ENCODE measurements at places on chromosomes 3 and 15. TPM values are rescaled to one million over a fixed set of nuclear protein-coding genes. Genes with fewer than 3 reads are reported as not detected.
A peak's percentile ranks its signal among the peaks of the same experiment; 100 is the strongest.

Gene C15orf62
- 1.9 TPM for polyA plus RNA-seq

Gene PRSS50
- polyA plus RNA-seq, result 1.4 TPM

Gene MCF2L2
- 0.37 TPM for polyA plus RNA-seq

Gene MUC20
- polyA plus RNA-seq, result 18.1 TPM

Gene SLC6A20
- polyA plus RNA-seq, result 0.12 TPM

Gene CD276
- polyA plus RNA-seq, result 157 TPM

Gene FBXW12
- polyA plus RNA-seq, result 0.33 TPM

Gene RHOA
- 506 TPM for polyA plus RNA-seq

Gene MUC4
- polyA plus RNA-seq, result 0.97 TPM

Gene EEFSEC
- 24.8 TPM for polyA plus RNA-seq

Gene REC114
- not detected for polyA plus RNA-seq

Gene TMEM41A
- 31.6 TPM for polyA plus RNA-seq

Gene XXYLT1
- polyA plus RNA-seq, result 30.3 TPM

- no peak for DNase-seq
Observed at GRCh38 chr3:171333784-171334464, 126.3 kb downstream of the TNIK start.

- no peak for DNase-seq
Observed at GRCh38 chr3:149487598-149488197, 13.2 kb downstream of the TM4SF4 start.

DNA sequence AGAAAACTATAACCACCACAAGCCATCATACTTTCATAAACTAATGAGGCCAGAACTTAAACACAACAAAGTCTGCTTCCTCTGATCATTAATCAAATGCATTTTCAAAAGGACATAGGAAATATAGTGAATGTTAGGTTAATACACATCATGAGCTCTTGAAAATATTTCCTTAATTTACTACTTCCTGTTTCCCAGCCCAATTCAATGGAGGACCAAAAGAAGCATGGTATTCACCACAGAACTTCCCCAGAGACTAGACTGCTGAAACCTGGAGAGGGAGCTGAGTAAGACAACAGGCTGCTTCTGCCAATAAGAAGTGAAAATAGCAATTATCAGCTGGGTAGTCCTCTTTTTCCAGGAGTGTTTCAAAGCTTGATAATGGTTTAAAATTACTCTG, 250.3 kb downstream of the ULK4 start:
- no peak for DNase-seq

- no peak for DNase-seq
Observed at GRCh38 chr15:66290518-66290917, 2.9 kb upstream of the DIS3L start.

- no peak for DNase-seq
Observed at GRCh38 chr3:40306336-40306735, 3.2 kb upstream of the EIF1B start.

- DNase-seq, result peak; percentile 23
Observed at GRCh38 chr3:78659386-78659987, 1108.3 kb downstream of the ROBO1 start.

DNA sequence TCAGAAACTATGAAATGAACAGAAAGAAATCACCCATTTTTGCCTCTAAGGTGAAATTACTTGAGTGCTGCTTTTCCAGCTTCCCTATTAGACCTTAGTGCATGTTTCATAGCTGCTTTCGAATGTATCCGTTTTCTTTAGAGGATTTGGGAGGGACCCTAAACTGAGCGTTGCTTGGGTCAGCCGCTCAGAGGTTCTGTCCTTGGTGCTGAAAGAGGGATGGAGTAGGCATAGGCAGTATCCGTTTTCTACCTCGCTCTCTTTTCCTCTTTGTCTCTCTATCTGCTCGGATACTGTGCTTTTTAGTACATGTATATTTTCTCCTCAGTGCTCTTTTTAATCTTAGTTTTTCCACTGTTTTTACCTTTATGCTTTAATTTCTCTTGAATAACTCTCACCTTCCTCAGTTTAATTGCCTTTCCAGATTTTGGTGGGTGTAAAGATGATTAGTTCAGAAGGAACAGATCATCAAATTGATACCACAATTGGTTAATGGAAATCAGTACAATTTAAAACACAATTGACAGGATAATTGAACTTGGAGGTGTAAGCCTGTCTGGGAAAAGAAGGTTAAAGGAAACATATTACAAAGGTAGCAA, at the start of gene DRD3:
TSS of gene DRD3 (minus strand) at position 283 of the 599 bp plus-strand sequence. CDS start 7,060 bp downstream, outside the sequence.
- peak; percentile 66 for DNase-seq

GRCh38 chr15:77375133-77375532, 44.8 kb downstream of the PEAK1 start:
- DNase-seq, result no peak

DNA sequence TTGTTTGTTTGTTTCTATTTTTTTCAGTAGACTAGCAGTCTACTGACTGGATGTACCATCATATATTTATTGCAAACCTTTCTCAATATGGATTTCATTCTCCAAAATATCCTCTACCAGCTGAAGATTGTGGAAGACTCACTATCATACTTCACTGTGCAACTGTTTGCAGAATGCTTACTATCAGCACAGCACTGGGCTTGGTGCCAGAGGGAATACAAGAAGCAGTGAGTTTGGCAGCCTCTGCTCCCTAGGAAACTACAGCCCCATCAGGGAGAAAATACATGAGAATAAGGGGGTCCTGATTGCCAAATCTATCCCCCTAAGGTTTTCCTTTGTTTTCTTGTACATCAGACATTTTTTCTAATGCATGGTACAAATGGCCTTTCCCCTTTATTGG, 27.5 kb downstream of the AQP9 start:
- DNase-seq, result no peak

DNA sequence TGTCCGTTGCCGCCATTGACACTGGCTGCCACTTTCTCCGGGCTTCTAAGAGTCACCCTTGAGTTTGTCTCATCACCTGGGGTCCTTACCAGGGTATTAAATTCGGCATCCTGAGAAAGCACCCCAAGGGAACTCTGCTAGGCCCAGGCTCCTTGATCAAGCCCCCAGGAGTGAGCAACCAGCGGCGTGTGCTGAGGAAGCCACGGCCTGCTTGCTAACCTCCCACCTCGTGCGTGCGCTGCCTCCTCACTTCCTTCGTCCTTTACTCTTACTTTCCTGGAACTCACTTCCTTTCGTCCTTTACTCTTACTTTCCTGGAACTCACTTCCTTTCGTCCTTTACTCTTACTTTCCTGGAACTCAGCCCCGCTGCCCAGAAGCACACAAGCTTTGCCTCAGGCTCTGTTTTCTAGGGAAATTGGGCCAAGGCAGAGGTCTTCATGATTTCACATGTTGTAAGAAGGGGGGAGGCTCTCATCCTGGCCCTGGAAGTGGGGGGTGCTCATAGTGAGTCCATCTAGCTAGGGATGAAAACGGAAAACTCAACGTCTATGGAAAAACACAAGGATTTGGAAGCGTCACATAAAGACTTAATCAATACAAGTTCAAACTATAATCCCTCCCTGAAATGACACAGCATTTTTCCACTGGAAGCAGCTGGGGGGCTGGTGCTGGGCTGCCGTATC, 36.7 kb upstream of the BDH1 start:
- DNase-seq, result no peak

DNA sequence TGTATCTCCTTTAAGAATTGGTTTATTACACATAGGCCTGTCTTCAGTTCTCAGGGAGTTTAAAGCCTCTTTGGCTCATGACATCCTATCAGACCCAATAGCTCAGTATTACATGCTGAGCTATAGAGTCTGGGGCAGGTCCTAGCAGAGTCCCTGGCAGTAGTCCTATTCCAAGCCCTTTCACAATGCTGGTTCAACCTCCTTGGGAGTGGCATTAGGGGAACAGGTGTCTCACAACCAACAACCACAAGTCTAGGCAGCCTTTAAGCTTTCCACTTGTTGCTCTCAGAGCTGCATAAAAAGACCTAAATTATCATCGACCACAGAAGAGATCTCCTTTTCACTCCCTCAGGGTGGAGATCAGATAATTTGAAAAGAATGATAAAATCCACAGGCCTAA, 22.8 kb upstream of the C2CD4B start:
- no peak for DNase-seq

DNA sequence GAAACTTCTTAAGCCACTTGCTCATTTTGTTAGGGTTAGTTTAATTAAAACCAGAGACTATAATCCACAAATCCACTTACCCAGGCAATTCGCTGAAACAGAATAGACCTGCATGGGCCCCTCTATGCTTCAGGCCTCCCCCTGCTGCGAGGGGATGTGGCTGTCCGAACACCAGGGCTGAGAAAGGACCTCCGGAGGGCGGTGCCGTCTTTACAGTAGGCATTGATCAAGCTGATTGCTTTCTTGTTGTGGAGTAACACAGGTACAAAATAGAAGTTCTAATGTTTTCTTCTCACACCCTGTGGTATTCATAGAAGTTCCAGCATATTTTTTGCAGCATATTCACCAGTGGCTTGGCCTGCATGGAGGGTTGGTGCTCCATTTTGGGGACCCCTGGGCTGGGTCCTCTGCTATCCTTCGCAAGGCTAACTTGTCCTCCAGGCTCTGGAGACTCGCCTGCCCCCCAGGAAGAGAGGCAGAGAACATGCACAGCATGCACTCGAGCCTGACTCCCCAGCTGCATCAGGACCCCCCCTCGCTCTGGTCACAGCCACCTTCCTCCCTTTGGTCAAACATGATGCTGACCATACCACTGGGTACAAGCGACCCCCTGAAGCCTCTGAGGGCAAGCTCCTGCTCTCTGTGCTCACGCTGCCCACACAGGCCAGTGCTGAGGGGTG, 55.3 kb downstream of the TPRA1 start:
- no peak for DNase-seq

GRCh38 chr3:32551496-32551895, 19.2 kb downstream of the DYNC1LI1 start:
- no peak for DNase-seq

- no peak for DNase-seq
Observed at GRCh38 chr15:86611417-86612040, 531.9 kb downstream of the AGBL1 start.

DNA sequence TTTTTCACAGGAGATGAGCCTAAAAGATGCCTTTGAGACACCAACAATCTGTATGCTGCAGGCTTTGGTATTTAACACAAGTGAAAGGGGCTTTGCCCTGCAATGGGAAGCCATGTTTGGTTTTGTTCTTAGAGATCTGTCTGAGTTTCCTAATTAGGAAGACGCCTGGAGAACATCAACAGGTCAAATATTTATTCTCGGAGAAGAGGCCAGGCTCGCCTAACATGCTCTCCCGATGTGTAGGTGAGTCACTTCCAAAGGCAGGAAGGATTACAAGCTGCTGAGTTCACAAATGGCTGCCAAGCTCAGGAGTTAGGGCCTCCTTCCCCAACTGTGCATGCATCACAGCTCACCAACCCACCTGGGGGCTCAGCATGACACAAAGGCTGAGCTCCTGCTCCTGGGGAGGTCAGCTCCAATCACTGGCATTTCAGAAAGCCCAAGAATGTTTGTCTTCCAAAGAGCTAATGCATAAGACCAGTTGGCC, 119.5 kb upstream of the PRICKLE2 start:
- no peak for DNase-seq

DNA sequence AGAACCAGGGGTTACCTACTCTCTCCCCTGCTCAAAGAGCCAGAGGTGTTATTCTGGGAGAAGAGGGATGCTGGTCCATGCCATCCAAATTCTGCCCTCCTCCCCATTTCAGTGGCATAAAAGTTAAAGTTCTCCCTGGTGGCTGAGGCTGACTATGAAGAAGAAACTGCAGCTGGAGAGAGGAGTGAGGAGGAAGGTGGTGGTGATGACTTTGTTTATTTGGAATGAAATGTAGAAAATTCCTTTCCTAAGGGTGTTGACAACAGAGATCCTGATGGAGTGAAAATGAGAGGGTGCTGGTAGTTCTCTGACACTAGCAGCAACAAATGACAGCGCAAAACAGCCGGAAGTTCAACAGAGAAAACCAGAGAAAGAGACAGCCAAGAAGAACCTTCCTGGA, 100.4 kb downstream of the PCCB start:
- no peak for DNase-seq

DNA sequence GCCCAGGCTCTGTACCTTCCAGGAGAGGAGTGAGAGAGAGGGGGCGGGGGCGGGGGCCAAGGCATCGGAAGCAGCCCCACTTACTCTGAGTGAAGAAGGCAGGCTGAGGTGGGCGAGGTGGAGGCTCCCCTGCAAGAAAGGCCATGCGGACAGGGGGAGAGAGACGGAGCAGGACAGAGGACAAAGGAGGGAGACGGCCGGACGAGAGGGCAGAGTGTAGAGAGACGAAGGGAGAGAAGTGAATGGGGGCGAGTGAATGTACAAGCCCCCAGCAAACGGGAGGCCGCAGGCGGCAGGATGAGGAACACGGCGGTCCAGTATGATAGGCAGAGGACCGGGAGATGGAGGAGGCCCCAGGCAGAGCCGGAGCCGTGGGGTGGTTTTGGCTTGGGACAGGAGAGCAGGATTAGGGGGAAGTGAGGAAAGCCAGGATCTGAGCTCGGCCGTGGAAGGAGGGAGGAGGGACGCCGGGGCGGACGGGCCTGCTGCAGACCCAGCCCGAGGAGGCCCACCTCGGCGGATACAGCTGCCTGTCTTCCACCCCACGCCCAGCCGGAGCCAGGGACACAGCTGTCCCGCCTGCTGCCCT, 38.8 kb downstream of the TNK2 start:
- DNase-seq, result no peak

DNA sequence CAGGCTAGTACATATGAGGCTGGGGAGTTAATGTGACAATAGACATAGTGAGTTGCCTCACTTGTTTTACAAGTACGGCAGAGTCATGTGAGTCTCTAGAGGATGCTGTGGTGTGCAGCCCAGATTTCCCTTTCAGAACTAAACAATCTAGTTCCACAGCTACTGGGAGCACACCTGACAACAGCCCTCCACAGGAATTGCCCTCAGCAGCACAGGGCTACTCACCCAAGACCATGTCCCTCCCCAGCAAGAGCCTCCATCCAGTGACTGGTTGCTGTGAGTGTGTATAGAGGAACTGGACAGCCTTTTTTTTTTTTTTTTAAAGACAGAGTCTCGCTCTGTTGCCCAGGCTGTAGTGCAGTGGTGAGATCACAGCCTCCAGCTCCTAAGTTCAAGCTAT, 40.2 kb upstream of the UBE2E2 start:
- no peak for DNase-seq

- DNase-seq, result no peak
Observed at GRCh38 chr3:8485943-8486342, 15.7 kb upstream of the LMCD1 start.

GRCh38 chr3:193563426-193563825, 8.7 kb upstream of the ATP13A4 start:
- DNase-seq, result no peak

- DNase-seq, result no peak
Observed at GRCh38 chr3:128466840-128467541, at the start of gene DNAJB8. DNAJB8 (minus strand) TSS chr3:128466890; CDS start chr3:128463245, 3,645 bp downstream.

DNA sequence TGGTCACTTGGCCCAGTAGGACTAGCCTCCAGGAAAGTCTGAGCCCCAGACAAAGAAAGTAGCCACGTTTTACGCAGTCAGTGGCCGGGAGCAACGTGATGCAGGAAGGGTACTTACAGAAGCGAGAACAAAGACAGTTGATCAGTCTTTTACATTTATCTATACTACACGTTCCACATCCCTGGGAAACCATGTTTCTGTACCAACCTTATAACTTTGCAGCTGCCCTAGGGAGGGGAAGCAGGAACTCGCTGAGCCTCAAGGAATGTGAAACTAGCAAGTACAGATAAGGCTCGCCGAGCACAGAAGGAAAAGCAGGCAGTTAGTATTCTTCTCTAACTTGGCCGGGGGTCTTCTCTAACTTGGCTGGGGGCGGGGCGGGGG, 3.4 kb upstream of the KNL1 start:
- no peak for DNase-seq

GRCh38 chr3:111735243-111735758, 123.8 kb upstream of the PHLDB2 start:
- no peak for DNase-seq

- no peak for DNase-seq
Observed at GRCh38 chr15:40064231-40064894, 25.4 kb upstream of the SRP14 start.

All from right renal cortex interstitium (tissue), 3 donors.